ENCODE measurements at places on chromosomes 7 and 10. TPM values are rescaled to one million over a fixed set of nuclear protein-coding genes. Genes with fewer than 3 reads are reported as not detected.

GRCh38 chr10:85319826-85320225, 991.4 kb downstream of the CCSER2 start:
- H3K4me3 ChIP-seq: no peak overlapping the region
- no peaks in the 10 kb centered on the region for H3K36me3 ChIP-seq
- no peak for DNase-seq
- H3K27ac ChIP-seq: no peak overlapping the region
- H3K4me1 ChIP-seq: no peaks in the 10 kb centered on the region

Gene UTF1
- total RNA-seq: not detected

Gene ZP3
- 5.6 TPM for total RNA-seq

Gene OR2A5
- total RNA-seq: not detected

Gene SEMA3E
- total RNA-seq: 0.51 TPM

GRCh38 chr7:33530664-33531063, 374.7 kb upstream of the BMPER start:
- H3K4me3 ChIP-seq: no peak overlapping the region
- H3K36me3 ChIP-seq: no peaks in the 10 kb centered on the region
- DNase-seq: no peak
- H3K4me1 ChIP-seq: no peaks in the 10 kb centered on the region

Gene PPIA
- 2,090 TPM for total RNA-seq

Gene ACBD7
- total RNA-seq: 0.63 TPM

Gene BTBD16
- not detected for total RNA-seq

GRCh38 chr7:49772916-49773217, 571 bp upstream of the VWC2 start:
- DNase-seq: no peak
- no peak overlapping the region for H3K27ac ChIP-seq
- no peak overlapping the region for H3K4me3 ChIP-seq
- no peaks in the 10 kb centered on the region for H3K4me1 ChIP-seq
- peaks cover 33% of the 10 kb centered on the region for H3K27me3 ChIP-seq
- no peaks in the 10 kb centered on the region for H3K36me3 ChIP-seq

GRCh38 chr10:106866244-106866845, 298.2 kb downstream of the SORCS1 start:
- no peak overlapping the region for H3K4me3 ChIP-seq
- no peak for DNase-seq
- no peaks in the 10 kb centered on the region for H3K27me3 ChIP-seq
- H3K27ac ChIP-seq: no peak overlapping the region
- no peaks in the 10 kb centered on the region for H3K36me3 ChIP-seq
